ENCODE measurements at places on chromosomes 2 and 18. TPM values are rescaled to one million over a fixed set of nuclear protein-coding genes. Genes with fewer than 3 reads are reported as not detected.

GRCh38 chr2:24111407-24111901 is 11.7 kb downstream of the PFN4 start:
- no peak for DNase-seq

- no peak for DNase-seq
Measured at GRCh38 chr2:184577743-184578142, 20.6 kb upstream of the ZNF804A start.

GRCh38 chr2:29603341-29603740 is 318.0 kb downstream of the ALK start:
- DNase-seq: no peak

DNA sequence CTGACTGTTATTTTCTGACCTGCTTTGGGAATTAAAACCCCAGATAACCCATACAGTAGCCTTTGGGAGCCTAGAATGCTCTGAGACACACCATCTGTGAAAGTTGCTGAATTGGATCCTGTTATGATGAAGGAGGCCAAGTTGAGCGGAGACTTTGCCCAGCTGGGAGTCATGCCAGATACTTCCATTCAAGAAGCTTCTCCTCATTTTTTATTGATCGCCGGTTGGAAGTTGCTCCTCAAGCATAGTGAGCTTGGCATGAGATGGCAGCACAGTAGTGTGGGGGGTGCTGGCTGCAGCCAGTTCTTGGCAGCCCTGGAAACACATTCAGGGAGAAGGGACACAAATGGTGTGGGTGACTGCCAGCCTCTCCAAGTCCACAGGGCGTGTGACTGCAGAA is 270.7 kb upstream of the NRP2 start:
- DNase-seq: peak; percentile 45

DNA sequence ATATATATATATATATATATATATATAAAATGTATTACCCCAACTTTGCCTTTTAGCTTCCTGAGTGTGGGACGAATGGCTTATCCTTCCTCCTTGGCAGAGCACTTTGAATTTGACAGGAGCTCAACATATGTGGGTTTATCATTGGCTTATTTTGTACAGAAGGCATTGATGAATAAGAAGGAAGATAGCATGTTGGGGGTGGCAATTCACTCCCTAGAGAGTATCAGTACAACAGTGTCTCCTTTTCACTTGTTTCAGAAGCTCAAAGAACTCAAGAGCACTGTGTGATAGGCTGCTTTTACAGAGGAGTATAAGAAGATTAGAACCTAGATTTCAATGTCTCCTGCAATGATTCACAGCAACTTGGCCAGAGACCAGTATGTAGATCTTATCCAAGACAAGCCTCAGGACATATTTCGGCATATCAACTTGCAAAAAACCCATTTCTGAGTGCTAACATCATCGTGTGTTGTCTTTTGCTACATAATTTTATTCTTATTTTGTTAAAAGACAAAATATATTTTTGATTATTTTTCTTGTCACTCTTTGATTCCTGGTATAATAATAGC is 345.8 kb downstream of the SOCS6 start:
- no peak for DNase-seq

DNA sequence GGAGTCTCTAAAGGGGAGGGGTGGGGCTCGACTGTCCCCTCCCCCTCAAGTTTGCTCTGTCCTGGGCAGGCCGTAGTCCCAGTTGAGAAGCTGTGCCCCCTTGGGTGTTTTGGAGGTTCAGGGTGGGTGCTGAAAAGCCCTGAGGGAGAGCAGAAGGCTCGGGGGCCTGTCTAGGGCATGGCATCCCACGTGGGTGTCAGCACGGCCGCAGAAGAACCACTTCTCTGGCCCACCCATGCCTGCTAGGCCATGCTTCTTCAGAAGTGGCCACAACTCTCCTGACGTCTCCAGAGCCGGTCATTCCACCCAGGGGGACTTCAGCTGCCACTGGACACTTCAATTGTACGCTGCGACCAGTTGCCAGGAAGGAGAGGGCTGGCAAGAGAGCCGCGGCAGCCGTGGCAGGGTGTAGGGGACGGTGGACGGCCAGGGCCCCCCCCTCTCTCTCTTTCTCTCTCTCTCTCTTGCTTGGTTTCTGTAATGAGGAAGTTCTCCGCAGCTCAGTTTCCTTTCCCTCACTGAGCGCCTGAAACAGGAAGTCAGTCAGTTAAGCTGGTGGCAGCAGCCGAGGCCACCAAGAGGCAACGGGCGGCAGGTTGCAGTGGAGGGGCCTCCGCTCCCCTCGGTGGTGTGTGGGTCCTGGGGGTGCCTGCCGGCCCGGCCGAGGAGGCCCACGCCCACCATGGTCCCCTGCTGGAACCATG is at the start of gene INPP5D:
Gene INPP5D, plus strand, starts transcription at position 546 of the 704 bp plus-strand sequence. Its CDS starts 137 bp downstream, at position 683.
- DNase-seq: peak; percentile 53

DNA sequence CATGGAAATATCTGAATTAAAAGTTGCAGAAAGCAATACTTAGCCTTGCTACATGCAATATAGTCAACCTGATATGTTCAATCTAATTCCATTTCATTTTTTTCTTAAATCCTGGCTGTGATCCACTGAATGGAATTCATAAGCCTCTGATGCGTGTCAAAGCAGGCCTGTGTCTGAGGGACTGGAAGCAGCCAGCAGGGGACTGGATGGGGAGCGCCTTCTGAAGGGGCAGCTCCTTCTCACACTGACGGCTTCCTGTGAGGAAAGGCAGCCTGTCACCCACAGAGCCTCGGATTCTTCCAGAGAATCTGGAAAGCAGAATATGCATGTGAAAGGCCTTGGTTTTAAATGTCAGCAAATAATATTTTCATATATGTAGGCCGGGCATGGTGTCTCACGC is 73.5 kb downstream of the KCNF1 start:
- DNase-seq: no peak

DNA sequence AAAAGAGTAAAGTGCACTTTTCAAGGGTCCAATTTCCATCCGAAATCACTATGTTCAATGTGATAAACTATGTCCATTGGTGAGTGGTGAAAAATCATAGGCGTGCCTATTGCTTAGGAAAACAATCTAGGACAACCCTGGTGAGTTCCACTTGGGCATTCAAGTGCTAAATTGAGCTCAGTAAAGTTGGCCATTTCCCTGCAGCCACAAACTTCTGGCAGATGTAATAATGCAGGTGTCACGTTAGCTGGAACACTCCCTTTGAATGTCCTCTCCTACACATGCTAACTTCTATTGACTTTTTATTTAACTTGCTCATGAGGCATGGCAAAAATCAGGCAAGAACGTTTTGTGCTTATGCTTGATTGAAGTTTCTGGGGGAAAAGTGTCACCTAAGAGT is 67.1 kb downstream of the CPS1 start:
- no peak for DNase-seq

DNA sequence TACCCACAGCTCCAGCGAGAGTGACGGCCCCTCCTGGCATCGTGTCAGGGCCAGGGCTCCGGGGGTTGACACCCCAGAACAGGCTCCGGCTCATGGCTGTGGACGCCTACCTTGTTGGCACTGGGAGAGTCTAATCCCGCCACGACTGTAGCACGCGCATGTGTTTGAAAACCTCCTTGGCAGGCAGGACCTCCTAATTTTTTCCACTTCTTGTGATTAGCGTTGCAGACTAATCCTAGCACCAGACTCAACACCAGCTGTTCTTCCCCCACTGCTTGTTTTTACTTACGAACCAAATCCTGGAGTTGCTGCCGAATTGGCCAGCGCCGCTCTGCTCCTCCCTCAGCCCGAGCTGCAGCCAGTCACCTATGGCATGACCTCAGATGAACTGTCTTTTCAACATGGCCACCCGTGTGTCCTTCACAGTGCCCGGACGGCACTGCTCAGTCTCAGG is 110.7 kb downstream of the KLHL29 start:
- DNase-seq: no peak

DNA sequence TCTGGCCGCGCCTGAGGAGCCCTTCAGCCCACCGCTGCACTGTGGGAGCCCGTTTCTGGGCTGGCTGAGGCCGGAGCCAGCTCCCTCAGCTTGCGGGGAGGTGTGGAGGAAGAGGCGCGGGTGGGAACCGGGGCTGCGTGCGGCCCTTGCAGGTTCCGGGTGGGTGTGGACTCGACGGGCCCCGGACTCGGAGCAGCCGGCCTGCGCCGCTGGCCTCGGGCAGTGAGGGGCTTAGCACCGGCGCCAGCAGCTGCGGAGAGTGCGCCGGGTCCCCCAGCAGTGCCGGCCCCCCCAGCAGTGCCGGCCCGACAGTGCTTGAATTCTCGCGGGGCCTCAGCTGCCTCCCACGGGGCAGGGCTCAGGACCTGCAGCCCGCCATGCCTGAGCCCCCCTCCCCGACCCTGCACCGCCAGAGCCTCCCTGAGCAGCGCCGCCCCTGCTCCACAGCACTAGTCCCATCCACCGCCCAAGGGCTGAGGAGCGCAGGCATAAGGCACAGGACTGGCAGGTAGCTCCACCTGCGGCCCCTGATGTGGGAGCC is 534.2 kb downstream of the ZNF804A start:
- no peak for DNase-seq

DNA sequence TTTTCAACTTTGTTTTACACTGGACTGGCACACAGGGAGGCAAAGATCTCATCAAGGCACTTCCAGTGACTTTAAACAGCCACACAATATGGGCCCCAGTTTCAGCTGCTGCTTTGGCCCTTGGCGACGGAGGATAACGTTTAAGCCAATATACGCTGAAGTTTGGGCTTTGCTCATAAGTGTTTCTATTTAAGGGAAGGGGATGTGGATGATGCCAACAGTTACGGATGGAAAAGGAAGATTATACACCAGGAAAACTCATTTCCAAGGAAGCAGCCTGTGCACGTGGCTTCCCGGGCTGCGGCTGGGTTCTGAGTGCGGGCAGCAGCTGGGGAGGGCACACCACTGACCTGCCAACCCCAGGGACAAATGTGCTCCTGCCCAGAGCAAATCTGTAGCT is 151.1 kb downstream of the SH3BP4 start:
- no peak for DNase-seq

DNA sequence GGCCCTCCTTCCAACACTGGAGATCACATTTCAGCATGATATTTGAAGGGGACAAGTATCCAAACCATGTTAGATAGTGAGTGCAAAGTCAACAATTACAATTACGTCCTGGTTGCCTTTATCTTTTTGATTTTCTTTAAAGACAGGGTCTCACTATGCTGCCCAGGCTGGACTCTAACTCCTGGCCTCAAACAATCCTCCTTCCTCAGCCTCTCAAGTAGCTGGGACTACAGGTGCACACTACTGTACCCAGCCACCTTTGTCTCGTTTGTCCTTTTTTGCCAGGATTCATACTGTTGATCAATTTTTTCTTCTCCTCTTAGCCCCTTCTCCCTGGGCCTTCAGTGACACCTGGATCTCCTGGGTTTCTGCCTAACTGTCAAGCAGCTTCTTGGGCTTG is 240.5 kb upstream of the FANCL start:
- DNase-seq: no peak

- no peak for DNase-seq
Measured at GRCh38 chr2:81078631-81079030, 774.1 kb upstream of the LRRTM1 start.

DNA sequence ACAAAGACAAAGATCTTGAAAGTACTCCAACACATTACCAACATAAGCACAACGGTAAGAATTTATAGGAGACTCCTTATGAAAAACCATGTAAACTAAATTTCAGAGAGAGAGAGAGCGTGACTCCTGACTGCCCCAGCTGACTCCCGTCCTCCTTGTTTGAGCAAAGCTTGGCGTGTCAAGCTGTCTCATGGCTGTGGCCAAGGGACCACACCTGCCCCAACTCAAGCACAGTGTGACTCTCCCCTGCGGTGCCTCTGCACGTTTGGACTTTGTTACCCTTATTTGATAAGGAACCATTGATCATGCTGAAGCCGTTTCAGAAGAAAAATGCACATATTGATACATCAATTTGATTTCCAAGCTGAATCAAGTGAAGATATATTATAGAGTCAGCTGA is 124.8 kb downstream of the COL6A3 start:
- DNase-seq: no peak

DNA sequence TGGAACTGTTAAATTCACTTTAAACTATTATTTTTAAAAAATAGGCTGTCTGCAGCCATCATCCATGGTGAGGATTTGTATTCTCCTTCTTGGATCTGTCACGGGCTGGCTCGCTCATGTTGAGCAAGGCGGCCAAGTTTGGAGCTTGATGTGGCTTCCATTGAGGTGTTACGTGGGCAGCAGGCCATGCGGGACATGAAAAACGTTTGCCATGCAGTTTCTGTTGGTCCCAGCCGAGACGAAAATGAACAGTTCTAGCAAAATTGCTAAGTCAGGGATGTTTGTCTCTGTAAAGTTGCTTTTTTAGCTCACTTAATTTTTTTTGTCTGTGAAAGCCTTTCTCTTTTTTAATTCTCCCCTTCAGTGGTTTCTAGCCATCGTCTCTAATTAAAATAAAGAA is 70.2 kb upstream of the MGAT5 start:
- DNase-seq: no peak

DNA sequence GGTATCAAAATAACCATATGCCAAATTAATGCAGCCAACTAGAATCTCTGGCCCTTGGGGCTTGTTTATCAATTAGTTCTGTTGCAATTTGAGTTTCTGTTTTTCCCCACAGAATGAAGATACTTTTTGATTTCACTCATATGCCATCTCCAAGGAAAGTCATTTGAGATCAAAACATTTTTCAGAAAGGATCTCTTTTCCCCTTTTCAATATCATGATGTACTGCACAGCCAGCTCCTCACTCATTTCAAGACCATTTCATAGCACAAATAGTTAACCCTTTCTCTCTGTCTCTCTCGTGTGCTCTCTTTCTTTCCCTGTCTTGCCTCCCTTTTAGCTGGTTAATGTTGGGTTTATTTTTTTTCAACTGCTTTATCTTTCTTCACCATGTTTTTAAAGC is 387.3 kb downstream of the STK39 start:
- DNase-seq: no peak

DNA sequence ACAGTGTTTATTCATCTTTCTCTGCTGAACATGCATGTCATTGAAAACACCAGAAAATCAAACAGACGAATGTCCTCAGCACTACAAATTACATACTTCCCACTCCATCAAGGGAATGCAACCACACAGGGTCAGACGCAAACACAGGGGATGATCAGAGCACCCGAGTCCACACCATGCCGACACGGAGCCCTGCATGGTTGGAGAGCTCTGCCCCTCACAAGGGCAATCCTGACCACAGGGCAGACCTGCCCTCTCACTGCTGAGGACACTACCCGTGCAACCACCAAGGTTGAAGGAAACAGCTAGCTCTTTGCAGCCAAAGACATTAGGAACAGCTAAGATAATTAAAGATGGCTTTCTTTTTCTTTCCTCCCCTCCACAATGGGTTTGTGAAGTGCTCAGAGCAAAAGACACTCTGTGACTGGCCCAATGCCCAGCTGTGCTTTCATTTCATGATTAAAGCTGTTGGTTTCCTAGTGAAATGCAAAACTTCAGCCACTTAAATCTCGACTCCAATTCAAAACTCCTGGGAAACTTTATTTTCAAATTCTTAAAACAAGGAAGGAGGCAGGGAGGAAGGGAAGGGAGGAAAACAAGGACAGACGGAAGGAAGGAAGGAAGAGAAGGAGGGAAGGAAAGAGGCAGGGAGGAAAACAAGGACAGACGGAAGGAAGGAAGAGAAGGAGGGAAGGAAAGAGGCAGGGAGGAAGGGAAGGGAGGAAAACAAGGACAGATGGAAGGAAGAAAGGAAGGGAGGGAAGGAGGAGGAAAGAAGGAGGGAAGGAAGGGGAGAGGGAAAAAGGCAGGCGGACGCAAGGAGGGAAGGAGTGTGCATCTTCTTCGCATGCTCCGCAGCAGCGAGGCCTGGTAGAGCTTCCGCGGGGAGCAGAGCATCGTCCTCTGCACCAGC is 65.8 kb downstream of the NDUFA10 start:
- no peak for DNase-seq

EVX2 gene
- not detected for total RNA-seq

RNF152 gene
- total RNA-seq: 50.1 TPM

SLC30A3 gene
- not detected for total RNA-seq

RGPD4 gene
- total RNA-seq: not detected

PNKD gene
- 109 TPM for total RNA-seq

CFAP221 gene
- not detected for total RNA-seq

Measured in colonic mucosa (tissue), 4 donors.